G401 (cell line): ENCODE measurements at places on chromosomes 5 and 9.
A peak's percentile ranks its signal among the peaks of the same experiment; 100 is the strongest.

GRCh38 chr5:56951126-56951945 is 587 bp downstream of the MIER3 start:
- peak; percentile 9 for DNase-seq

DNA sequence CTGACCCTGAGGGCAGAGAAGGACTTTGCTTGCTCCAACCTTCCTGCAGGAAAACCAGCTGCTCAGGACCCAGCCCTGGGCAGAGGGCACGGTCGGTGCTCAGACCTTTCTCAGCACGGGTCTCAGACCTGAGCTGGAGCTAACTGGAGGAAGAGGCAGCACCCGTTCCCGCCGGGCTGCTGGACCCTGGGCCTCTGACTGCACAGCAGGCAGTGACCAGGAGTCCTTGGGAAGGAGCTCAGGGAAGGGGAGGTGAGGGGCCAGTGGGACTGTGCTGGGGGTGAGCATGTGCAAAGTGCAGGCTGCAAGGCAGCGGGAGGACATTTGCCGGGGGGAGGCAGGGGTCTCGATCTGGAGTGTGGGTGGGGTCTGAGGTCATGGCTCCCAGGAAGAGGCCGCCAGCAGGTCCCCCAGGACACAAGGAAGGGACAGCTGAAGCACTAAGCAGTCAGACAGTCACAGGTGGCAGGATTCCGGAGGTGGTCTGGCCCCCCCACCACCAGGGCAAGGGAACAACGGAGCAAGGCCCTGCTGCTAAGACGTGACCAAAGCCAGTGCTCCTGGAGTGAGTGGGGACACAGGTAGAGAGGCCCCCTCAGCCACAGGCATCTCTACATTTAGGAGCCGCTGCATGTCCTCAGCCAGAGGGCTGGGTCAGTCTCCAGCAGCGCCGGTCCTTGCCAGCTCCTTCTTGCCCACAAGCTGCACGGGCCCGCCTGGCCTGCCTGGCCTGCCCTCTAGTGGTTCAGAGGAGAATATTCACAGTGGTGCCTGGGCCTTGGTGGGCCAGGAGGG is 4.8 kb upstream of the DPM2 start:
- DNase-seq = peak; percentile 77

GRCh38 chr5:38845526-38846378 is at the start of gene OSMR:
TSS of gene OSMR (plus strand) at chr5:38846012. CDS start at chr5:38869045, 23,033 bp downstream.
- no peak for DNase-seq

DNA sequence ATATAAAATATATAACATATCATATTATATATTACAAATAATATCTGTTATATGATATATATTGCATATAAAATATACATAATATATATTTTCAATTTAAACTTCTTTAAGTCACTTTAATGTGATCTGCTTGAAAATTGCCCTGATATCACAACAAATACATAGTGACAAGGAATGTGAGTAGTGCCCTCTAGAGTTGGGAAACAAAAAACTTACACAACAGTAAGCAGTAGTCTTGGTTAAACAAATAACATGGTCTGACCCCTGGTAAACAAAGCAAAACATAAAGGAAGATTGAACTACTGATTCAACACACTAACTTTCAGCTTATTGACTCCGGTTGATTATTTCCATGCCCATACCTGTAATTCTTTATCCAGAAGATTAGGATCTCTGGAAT is 188.3 kb upstream of the NMUR2 start:
- no peak for DNase-seq

DNA sequence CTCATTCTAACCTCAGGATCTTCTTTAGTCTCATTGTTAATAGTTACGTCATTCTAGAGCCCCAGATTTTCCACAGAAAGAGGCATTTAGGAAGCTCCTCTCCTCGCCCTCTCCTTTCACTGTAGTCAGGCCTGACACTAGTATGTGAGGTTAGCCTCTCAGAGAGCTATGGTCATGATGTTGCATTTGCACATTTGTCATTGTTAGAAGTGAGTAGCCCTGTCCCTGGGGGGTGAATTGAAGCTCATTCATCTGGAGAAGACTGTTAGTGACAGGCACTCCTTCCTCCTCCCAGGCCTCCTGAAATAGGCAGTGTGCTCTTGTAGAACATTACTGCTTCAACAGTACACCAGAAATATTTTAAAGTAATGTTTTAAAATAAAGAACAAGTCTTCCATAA is 26.6 kb upstream of the LRRTM2 start:
- DNase-seq = no peak

DNA sequence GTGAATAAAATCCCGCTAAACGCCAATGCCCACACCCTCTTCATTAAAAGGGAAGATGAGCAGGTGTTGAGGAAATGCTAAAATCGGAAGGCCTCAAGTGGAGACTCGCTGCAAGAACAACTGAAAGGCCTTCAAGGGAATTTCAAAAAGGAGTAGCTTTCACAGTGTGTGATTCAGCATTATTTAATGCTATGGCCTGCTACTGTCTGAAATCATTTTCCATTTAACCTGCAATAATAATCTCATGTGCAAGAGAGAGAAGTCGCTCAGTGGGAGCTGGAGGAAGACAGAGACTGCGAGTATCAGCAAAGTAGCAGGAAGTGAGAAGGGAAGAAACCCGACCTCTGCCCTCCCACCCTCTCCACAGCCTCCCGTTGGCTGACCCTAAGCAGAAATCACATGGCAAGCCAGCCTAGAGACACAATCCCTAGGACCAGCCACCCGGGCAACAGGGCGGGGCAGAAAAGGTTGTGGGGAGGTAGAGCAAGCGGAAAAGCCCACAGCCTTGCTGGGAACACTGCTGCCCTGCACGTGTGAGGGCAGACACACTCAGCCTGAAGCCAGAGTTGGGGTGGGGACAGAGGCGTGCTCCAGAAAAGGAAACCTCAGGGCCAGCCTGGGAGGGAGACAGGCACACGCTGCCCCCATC is 39.9 kb upstream of the CTSL start:
- no peak for DNase-seq

DNA sequence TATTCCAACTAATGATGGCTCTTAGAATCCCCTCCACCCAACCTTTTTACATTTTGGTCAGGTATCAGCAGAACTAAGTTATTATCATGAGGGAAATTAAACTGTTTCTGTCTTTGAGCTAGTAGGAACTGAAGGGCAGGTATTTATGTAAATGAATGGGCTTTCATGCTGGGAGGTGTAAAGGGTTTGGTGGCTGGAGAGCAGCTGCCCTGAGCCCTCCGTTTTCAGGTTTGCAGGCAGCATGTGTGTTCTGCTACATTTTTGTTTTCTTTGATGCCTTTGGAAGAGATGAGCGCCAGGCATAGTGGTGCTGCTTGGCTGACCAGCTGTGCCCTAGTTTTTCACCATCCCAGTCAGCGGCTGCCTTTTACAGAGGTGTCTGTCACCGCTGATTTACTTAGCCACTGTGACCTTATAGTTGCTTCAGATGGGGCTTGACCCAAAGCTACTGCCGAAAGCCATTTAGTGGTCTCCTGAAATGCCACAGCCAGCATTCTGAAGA is 231.9 kb downstream of the MAST4 start:
- DNase-seq = no peak

- DNase-seq = no peak
Observed at GRCh38 chr5:63987053-63987452, 24.8 kb upstream of the HTR1A start.

DNA sequence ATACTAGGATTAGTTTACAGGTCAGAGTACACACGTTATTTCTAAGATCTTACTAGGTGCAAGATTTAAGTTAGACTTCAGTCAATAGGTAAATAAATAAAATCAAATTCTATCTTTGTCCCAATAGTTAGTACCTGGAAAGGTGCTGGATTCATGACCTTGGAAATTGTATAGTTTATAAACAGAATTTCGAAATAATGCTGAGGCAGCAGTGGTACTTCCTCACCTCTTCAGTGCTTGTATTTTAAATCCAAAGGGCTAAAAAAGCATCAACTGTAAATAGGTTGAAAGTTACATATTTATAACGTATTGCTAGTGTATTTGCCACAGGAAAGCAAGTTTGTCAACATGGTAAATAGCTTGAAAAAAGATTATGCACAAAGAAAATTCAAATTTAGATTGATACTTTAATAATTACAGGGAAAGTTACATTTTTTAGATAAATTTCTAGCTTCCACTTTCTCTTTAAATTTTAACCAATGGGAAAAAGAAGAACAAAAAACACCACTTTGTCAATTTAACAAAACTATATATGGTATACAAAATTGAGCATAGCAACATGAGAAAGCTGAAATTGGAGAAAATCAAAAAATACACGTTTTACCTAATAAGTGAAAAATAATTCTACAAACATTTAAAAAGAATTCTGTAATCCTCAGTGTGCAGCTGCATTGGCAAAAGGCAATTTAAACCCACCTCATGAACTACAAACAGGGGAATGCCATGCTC is 46.5 kb downstream of the NR3C1 start:
- DNase-seq = peak; percentile 26

GRCh38 chr9:70563431-70564204 is 149.2 kb upstream of the KLF9 start:
- DNase-seq = no peak
